ENCODE measurements at places on chromosomes 3 and 15.
A peak's percentile ranks its signal among the peaks of the same experiment; 100 is the strongest.

DNA sequence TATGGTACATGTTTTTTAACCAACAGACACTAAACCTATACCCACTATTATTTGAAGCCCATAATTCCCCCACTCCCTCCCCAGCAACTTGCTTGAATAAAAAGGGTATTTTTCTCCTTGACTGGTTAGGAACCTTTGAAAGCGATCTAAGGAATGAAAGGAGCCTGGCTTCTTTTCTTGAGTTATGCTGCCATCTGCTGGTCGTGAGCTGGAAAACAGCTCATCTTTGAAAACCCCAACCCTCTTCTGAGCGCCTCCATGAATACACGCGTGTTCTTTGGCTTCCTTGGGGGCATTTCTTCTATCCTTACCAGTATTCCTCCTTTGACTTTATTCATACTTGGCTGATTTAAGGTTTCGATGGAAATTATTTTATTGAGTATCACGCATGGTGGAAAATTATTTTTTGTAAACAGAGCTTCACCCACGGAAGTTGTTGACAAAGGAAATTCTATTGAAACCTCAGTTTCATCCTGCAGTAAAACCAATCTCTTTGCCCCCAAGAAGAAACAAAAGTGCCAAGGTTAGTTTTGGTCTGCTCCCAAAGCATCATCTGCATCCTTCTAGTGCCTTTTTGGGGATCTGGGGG, 171.6 kb downstream of the SV2B start:
- DNase-seq: peak; percentile 52

DNA sequence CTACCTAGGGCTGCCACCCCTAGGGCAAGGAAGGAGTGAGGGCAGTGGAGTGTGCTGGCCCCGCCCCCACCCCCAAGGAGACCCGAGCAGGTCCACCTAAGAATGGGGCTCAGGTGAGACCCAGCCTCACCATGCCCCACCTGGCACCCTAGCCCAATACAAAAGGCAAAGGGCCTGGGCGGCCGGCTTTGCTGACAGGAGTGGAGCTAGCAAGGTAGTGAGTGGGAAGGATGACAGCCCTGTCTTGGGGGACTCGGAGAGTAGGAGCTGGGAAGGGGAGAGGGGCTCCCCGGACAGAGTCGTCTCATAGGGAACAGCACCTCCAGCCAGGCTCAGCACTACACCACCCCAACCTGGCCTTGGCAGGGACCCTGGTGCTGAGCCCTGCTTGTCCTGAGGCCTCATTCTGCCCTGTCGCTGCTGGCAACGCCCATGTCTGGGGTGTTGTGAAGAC, 12.1 kb downstream of the C15orf39 start:
- DNase-seq: no peak

- peak; percentile 52 for DNase-seq
Observed at GRCh38 chr3:53169045-53169831, 8.2 kb downstream of the PRKCD start.

GRCh38 chr3:72953325-72953956, 43.2 kb upstream of the PPP4R2 start:
- DNase-seq: peak; percentile 95

DNA sequence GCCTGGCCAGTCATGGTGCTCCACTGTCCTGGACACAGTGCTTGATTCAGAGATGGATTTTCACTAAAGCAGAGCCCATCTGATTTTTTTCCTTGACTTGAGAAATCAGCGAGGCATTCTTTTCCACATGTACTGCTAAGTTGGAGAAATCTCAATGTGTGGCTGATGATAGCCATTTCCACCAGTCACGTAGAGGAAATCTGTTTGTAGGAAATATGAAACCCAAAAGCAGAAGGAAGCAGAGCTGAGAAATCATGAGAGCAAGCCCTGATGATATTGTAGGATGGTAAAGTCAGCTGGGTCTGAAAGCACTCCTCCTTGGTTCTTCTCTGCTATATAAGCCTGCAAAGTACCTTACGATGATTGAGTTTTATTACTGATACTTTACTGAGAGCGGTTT, 1233.4 kb downstream of the ROBO2 start:
- no peak for DNase-seq

DNA sequence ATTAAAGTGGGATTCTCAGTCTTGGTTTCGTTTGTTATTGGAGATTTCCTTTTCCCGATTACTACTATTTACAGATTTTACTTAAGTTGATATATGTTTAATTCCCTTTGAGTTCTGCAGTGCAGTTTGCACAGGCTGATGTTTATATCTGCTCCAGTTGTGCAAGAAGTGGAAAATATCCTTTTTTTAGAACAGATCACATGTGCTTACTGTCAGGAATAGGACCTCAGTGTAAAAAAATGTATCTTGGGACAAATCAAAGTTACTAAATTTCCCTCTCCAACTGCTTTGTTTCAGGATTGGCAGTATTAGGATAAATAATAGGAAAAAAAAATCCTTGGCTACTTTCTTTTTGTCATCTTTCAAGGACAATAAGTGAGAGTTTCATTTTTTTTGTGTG, 6.9 kb downstream of the MITF start:
- peak; percentile 43 for DNase-seq

GRCh38 chr15:42101861-42102260, 7.5 kb upstream of the PLA2G4D start:
- peak; percentile 18 for DNase-seq

DNA sequence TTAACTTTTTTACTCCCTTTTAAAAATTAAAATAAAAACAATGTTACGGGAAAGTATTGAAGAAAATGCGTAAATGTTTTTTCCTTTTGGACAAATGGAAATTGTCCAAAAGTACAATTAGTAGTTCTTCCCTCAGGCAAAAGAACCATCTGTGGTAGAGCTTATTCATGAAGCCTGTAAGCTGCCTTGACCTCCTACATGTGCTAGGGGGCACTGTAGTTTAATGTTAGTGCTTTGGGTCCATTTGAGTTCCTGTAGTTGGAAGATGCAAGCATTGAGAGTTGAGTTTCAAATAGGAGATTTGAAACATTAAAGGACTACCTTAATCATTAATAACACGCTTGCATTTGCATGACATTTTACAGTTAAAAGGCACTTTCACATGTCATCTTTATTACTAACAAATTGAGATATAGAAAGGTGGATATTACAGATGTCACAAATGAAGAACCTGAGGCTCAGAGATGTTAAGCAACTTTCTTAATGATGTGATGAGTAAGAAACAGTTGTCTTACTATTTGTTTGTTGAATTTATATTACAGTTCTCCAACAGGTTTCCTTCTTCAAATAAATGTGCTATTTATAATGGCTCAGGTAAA, 1.8 kb upstream of the ZNF385D start:
- DNase-seq: peak; percentile 46

DNA sequence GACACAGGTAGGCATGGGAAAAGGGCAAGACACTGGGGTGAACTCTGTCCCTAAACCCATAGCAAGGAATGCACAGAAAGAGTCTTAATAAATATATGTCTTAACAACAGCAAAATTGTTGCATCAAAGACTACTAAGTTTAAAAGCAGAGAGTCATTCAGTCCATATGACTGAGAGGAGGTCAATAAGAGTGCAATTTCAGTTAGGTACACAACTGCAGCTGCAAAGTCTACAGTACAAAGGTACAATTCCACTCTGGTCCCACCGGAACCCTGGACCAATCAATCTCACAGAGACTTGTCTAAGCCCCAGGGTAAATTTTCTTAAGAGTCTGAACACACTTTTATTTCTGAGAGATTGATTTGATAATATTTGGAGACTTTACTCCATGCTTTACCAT, 6.9 kb downstream of the CP start:
- DNase-seq: no peak
